SK-N-SH (cell line): ENCODE measurements at places on chromosomes 3 and 15. TPM values are rescaled to one million over a fixed set of nuclear protein-coding genes. Genes with fewer than 3 reads are reported as not detected.

The ATP10A gene
- polyA plus RNA-seq = not detected in 2 replicates

The HHLA2 gene
- polyA plus RNA-seq = not detected in 2 replicates

The GOLGA6L4 gene
- polyA plus RNA-seq = 0.94 and 1.3 TPM in 2 replicates

The HLTF gene
- 10.1 and 13.2 TPM in 2 replicates for polyA plus RNA-seq

The GNB5 gene
- polyA plus RNA-seq = 73.7 and 75.9 TPM in 2 replicates

The GOLGA8Q gene
- polyA plus RNA-seq = 0.28 and 0.47 TPM in 2 replicates

The RASGRF1 gene
- polyA plus RNA-seq = 0.10 TPM in 1 of 2 replicates, not detected in the other

The RGMA gene
- polyA plus RNA-seq = 0.76 and 1.5 TPM in 2 replicates

GRCh38 chr3:82311901-82312300 lies 550.5 kb upstream of the GBE1 start:
- H3K27me3 ChIP-seq = no peaks in the 10 kb centered on the region
- no peak overlapping the region for H3K27ac ChIP-seq
- no peak overlapping the region for H3K4me3 ChIP-seq
- H3K36me3 ChIP-seq = no peaks in the 10 kb centered on the region
- no peak for DNase-seq

GRCh38 chr3:38689774-38690173 lies 40.3 kb upstream of the SCN5A start:
- H3K36me3 ChIP-seq = no peaks in the 10 kb centered on the region
- DNase-seq = no peak
- no peaks in the 10 kb centered on the region for H3K27me3 ChIP-seq

DNA sequence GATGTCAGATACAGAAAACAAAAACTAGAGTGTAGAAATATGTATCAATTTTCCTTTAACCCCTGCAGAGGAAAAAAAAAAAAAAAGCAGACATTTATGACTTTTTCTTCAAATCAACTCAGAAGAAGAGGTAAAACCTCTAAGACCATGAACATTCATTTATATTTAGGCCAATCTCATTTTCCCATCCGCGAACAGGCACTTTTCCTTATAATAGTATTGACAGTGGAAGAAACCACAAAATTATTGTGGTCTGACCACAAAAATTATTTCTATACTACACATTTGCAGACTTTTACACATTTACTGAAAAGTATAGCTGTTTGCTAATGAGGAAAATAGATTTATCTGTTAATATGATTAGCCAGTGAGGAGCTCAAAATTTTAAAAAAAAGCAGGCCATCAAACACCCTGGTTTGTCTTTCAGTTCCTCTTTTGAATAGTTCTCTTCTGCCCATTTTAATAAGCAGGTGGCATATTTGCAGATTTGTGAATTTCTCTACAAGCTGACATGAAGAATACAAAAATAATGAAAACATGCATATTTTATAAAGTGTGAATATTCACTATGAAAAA lies 5.7 kb downstream of the OSBPL11 start:
- no peak overlapping the region for H3K27ac ChIP-seq
- peaks cover 6% of the 10 kb centered on the region; the same call in 1 of the 2 replicates for H3K4me1 ChIP-seq
- no peak overlapping the region for H3K4me3 ChIP-seq
- no peaks in the 10 kb centered on the region for H3K36me3 ChIP-seq

- H3K4me1 ChIP-seq = 0 out of 2 replicates have a peak, but pooled peaks cover 8% of the 10 kb centered on the region
- no peak overlapping the region for H3K27ac ChIP-seq
- no peaks in the 10 kb centered on the region for H3K27me3 ChIP-seq
- no peak for DNase-seq
- H3K4me3 ChIP-seq = no peak overlapping the region
Observed at GRCh38 chr15:21270474-21270873, 169.8 kb downstream of the POTEB3 start.

DNA sequence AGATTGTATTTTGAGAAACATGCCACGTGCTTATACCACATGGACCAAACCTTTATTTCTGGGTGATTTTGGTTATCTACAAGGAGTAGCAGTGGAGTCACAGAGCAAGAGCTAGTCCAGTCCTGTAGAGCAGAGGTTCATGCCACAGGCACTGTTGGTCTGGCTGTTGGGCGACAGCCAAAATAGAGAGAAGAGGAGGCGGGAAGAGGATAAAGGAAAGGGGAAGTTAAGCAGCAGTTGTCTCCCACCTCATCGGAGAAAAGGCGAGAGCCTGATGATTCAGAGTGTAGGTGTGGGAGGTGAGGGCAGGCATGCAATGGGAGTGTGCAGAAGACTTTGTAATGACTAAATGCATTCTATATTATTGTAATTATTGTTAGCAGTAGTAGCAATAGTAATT lies 237.5 kb upstream of the ROPN1 start:
- H3K27me3 ChIP-seq = no peaks in the 10 kb centered on the region
- no peak overlapping the region for H3K27ac ChIP-seq
- no peak overlapping the region for H3K4me3 ChIP-seq

GRCh38 chr15:74489518-74490338 lies 28.8 kb upstream of the UBL7 start:
- DNase-seq = peak; percentile 88
- H3K4me3 ChIP-seq = no peak overlapping the region
- no peaks in the 10 kb centered on the region for H3K36me3 ChIP-seq
- no peaks in the 10 kb centered on the region for H3K4me1 ChIP-seq

DNA sequence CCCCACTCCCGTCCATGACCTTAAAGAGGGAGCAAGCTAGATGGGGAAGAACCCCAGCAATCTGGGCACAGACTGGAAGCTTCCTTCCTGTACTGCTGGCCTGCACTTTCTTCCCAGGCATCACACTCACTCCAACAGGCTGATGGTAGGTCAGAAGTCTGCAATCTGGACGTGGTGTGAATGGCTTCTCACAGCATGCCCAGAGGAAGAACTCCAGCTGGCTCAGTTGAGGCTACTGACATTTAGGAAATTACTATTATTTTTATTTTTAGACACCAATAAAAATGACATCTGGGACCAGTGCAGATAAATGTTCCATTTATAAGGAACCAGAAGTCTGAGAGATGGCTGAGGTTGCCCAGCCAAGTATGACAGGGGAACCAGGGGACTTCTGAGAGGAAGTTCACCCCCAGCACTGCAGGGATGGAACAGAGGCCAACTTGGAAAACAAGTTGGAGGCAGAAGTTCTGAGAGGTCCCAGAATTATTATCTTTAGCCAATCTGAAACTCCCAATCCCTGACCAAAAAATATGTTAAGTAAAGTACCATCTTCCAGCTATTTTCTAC lies 163.8 kb upstream of the CTNNB1 start:
- H3K27me3 ChIP-seq = no peaks in the 10 kb centered on the region
- H3K36me3 ChIP-seq = no peaks in the 10 kb centered on the region
- no peak overlapping the region for H3K27ac ChIP-seq
- H3K4me1 ChIP-seq = no peaks in the 10 kb centered on the region
- DNase-seq = no peak

DNA sequence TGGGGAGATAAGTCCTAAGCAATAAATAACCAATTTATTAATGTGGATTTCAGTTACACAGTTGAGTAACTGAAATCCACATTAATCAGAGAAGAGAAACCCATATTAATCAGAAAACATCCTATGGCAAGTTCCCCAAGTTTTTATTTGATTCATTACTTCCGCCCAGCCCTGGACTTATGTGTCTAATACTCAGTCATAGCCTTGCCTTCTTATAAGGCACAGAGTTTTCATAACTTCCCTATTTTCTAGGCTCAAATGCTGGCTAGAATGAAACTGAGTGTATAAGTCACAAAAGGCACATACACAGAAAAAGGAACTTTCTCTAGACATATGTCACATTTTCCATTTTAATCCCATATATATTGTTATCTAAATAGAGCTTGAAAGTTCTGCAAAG lies 28.8 kb downstream of the CD47 start:
- DNase-seq = no peak
- H3K36me3 ChIP-seq = peaks cover 17% of the 10 kb centered on the region
- no peak overlapping the region for H3K4me3 ChIP-seq
- H3K27me3 ChIP-seq = no peaks in the 10 kb centered on the region
- H3K4me1 ChIP-seq = no peaks in the 10 kb centered on the region; the same call in 1 of the 2 replicates
- H3K27ac ChIP-seq = no peak overlapping the region

GRCh38 chr3:31590650-31591049 lies 57.9 kb downstream of the STT3B start:
- no peaks in the 10 kb centered on the region for H3K27me3 ChIP-seq
- peaks cover 18% of the 10 kb centered on the region for H3K36me3 ChIP-seq
- no peak for DNase-seq
- H3K4me1 ChIP-seq = no peaks in the 10 kb centered on the region
- H3K4me3 ChIP-seq = no peak overlapping the region
- no peak overlapping the region for H3K27ac ChIP-seq

DNA sequence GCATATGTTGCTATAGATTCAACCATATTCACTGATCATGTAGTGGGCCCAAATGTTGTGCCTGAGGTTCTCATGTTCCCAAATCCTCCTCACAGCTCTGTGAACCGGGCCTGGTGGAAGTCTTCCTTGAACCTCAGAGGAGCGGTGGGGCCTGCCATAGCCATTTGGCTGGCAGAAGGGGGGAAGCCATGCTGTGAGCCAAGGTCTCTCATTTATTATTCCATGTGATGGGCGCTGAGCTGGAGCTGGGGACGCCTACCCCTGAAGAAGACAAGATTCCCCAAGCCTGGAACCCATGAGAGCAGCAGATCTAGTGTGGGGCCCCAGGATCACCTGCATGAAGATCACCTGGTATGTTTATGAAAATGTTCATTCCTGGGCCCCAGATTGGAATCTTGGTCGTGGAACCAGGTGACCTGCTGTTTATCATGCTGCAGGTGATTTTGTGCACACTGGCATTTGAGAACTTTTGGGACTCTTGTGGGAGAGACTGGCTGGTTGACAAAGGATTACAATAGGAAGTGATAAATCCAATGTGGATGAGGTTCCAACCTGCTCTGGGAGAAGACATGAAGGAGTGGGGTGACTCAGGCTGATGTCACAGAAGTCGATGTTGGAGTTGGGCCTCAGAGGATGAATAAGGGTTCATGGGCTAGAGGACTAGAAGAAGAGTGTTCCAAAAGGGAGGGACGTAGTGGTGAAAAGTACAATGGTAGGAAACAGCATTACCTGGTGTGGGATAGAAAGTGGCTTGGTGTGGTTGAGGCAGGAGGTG lies 102.1 kb downstream of the ASB7 start:
- no peaks in the 10 kb centered on the region; the same call in 1 of the 2 replicates for H3K27me3 ChIP-seq
- H3K4me3 ChIP-seq = no peak overlapping the region
- H3K4me1 ChIP-seq = no peaks in the 10 kb centered on the region
- DNase-seq = no peak
- H3K27ac ChIP-seq = no peak overlapping the region

DNA sequence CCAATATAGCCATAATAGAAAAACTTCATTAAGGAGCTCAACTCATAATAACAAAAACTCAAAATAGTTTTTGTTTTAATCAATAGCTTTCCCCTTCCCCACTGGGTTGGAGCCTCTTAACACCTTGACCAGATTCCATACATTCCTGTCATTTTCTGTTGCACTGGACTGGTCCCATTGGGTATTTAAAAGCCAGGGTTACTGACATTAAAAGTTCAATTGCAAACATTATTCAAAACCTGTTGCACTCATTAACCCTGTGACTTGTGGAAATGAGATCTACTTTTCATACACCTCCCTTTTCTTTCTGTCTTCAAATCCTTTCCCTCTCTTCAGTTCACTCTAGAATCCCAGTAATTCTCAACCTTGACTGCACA lies 1.7 kb upstream of the HRG start:
- DNase-seq = no peak
- H3K4me3 ChIP-seq = no peak overlapping the region
- no peaks in the 10 kb centered on the region for H3K4me1 ChIP-seq
- H3K27me3 ChIP-seq = no peaks in the 10 kb centered on the region; the same call in 1 of the 2 replicates
- no peaks in the 10 kb centered on the region for H3K36me3 ChIP-seq
- no peak overlapping the region for H3K27ac ChIP-seq

GRCh38 chr15:33926260-33926659 lies 42.0 kb upstream of the CHRM5 start:
- no peak for DNase-seq
- H3K4me1 ChIP-seq = no peaks in the 10 kb centered on the region
- H3K4me3 ChIP-seq = no peak overlapping the region
- no peaks in the 10 kb centered on the region for H3K36me3 ChIP-seq

DNA sequence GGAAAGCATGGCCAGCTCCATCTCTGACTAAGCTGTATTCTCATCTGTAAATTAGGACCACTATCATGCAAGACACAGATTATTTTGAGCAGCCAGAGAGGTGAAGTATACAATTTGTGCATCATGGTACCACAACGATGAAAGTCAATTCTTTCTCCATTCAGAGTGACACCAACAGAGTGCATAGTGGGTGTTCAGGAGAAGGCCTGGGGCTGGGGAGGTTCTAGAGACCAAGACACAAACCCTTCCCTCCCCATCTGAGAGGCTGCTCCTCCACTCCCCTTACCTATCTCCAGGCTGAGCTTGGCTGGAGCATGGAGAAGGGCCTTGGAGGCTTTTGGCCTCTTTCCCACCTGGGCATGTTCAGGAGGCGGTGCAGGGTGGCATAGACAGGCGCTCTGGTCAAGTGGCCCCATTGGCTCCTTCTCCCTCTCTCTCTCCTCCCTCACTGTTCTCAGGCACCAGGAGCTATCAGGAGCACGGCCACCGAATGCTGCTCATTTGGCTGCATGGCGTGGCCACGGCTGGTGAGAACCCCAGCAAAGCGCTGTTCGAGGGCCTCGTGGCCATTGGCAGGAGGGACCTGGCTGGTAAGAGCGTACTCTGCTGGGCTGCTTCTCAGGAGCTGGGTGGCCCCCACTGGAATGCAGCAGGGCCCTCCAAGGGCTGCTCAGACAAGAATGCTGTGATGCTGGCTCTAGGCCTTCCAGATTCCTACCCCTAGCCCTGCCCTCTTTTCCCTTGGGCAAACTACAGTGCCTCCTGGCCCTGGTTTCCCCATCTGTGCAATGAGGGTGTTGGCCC lies 37.9 kb downstream of the ANKDD1A start:
- no peaks in the 10 kb centered on the region; the same call in 1 of the 2 replicates for H3K36me3 ChIP-seq
- no peak for DNase-seq
- H3K4me1 ChIP-seq = no peaks in the 10 kb centered on the region
- no peak overlapping the region for H3K4me3 ChIP-seq
- H3K27ac ChIP-seq = no peak overlapping the region
- no peaks in the 10 kb centered on the region for H3K27me3 ChIP-seq

DNA sequence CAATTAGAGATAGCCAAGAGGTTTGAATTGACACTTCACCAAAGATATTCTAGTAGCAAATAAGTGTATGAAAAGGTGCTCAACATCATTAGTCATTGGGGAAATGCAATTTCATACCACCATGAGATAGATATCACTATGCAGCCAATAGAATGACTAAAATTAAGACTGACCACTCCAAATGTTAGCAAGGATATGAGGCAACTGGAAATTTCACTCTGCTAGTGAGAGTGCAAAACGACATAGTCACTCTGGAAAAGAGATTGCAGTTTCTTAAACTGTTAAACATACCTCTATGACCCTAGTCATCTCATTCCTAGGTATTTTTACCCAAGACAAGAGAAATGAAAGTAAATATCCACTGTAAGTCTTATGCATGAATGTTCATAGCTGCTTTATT lies 27.6 kb upstream of the SLC6A11 start:
- no peak overlapping the region for H3K27ac ChIP-seq
- no peaks in the 10 kb centered on the region for H3K36me3 ChIP-seq
- no peaks in the 10 kb centered on the region for H3K27me3 ChIP-seq
- H3K4me3 ChIP-seq = no peak overlapping the region
- H3K4me1 ChIP-seq = no peaks in the 10 kb centered on the region

- H3K27ac ChIP-seq = peak overlapping the region; percentile 81
- H3K27me3 ChIP-seq = no peaks in the 10 kb centered on the region
- peaks cover 39% of the 10 kb centered on the region for H3K4me1 ChIP-seq
- no peak overlapping the region for H3K4me3 ChIP-seq
- DNase-seq = peak; percentile 53
Observed at GRCh38 chr3:172317984-172318383, 130.3 kb downstream of the GHSR start.

- peaks cover 24% of the 10 kb centered on the region for H3K4me1 ChIP-seq
- no peak overlapping the region for H3K27ac ChIP-seq
- H3K4me3 ChIP-seq = no peak overlapping the region
- DNase-seq = no peak
Observed at GRCh38 chr15:99708563-99708962, 24.7 kb downstream of the LYSMD4 start.
